ENCODE measurements at places on chromosomes 4 and X. TPM values are rescaled to one million over a fixed set of nuclear protein-coding genes. Genes with fewer than 3 reads are reported as not detected.

PNMA5 gene
- not detected for total RNA-seq

PGAM4 gene
- total RNA-seq: not detected

XAGE2 gene
- total RNA-seq: not detected

NAP1L2 gene
- total RNA-seq: 2.0 TPM

GPR82 gene
- total RNA-seq: 0.19 TPM

MAGEB2 gene
- not detected for total RNA-seq

ERCC6L gene
- 6.5 TPM for total RNA-seq

RNF212 gene
- total RNA-seq: 2.3 TPM

RBMXL3 gene
- not detected for total RNA-seq

KLB gene
- not detected for total RNA-seq

HSFX4 gene
- total RNA-seq: not detected

SCML1 gene
- 3.2 TPM for total RNA-seq

DNA sequence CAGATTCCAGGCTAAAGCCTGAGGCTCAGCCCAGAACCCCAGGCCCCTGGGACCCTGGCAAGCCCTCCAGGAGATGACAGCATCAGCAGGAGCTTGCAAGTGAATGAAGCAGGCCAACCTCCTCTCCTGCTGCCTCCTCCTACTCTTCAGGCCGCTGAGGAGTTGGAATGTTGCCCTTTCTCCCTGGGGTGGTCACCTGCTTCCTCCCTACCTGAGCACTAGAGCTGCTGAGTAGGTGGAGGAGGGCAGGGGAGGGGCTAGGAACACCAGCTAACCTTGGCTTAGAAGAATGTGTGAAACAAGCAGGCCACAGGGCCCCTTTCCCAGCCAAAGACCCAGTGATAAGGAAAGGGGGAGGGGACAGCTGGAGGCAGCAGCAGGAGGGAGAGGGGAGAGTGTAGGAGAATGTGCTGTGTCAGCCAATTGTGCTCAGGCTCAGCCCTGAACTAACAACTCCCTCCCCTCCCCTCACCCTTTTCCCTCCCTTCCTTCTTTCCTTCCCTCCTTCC is 58.0 kb downstream of the PJA1 start:
- DNase-seq: no peak

DNA sequence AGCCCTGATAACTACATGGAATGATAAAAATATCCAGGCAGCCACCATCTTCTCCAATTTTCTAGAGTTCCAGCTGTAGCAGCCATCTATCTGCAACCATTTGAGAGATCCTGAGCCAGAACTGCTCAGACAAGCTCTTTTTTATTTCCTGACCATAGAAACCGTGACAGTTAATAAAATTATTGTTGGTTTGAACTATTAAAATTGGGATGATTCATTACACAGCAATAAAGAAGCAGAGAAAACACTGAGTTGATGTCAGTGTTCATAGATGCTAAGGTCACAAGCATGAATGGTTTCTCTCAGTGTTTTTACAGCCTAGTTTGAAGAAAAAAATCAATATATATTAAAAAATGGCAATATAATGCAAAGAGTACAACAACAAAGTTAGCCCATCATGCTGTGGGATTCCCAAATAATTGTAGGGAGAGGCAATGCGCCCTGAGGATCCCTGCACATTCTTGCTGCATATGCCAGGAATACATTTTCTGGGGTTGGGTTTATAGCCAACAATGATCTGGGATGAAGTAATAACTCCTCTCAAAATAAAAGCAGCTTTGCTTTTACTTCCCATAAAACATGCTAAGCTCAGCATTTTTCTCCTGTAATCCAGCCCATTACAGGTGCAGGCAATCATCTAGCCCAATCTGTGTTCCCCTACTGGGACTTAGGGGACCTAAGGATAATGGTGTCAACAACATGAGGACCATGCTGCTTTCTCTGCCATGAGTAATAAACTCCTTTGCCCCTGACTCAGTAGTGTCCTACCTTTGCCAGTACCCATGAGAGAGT is 84.0 kb downstream of the PABPC4L start:
- no peak for DNase-seq

DNA sequence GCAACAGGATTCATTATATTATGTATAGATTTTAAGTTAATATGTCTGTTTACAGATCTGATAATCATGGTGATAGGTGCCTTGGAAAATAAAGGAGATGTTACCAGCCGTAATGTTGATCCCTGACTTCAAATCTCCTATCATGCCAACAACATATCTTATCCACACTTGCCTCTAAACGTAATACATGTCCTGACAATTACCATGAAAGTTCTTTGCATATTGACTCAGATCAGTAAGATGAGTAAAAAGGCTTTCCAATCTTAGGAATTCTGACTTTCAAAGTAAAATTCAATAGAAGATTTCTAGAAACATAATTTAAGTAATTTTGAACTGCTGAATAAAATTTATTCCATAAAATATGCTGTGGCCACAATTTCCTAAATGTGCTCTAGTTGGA is 513.3 kb downstream of the ANKRD50 start:
- no peak for DNase-seq

GRCh38 chrX:64202808-64203325 is 2.6 kb downstream of the AMER1 start:
- DNase-seq: no peak

DNA sequence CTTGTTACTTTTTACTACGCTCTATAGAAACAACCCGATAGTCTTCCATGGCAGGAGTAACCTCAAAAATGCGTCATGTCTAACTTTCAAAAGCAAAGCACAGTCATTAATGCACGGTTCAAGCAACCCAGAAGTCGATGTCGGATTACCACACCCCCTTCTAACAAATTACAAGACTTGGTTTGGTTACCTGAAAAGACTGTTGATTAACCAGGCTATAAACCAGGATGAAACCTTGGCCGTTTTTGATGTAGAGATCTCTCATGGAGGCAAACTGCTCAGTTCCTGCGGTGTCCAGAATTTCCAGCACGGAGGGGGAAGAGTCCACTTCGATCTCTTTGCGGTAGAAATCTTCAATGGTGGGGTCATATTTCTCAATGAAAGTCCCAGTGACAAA is 2.4 kb downstream of the RAP2C start:
- peak; percentile 26 for DNase-seq

DNA sequence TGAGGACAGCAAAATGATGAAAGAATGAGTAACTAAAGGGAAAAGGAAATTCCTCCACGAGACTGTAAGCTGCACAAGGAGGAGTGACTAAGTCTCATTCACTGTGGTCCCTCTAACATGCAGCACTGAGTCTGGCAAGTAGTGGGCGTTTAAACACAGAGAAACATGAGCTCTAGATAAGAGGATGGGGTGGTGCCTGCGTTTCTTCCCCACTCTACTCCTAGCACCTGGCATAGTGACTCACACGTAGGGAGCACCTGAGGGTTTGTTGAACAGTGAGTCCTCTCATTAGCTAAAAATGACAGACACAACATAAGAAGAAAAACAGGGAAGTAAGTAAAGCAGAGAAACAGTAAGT is 105.8 kb upstream of the CBR4 start:
- peak; percentile 2 for DNase-seq

- no peak for DNase-seq
Measured at GRCh38 chrX:37912777-37913176, 65.4 kb upstream of the DYNLT3 start.

GRCh38 chr4:23225564-23225963 is 532.8 kb downstream of the GBA3 start:
- DNase-seq: no peak

DNA sequence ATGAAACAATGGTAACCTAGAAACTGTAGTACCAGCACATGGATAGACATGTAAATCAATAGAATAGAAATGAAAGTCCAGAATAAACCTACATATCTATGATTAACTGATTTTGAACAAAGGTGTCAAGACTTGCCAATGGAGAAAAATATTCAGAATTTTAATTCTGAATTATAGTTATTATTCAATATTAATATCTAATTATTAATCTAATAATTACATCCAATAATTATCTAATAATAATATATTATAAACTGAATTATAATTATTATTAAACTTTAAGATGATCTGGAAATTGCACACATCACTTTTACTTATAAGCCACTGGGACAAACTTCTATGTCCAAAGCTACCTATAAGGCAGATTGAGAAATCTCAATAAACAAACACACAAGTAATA is 1365.2 kb upstream of the ADGRL3 start:
- no peak for DNase-seq

- peak; percentile 23 for DNase-seq
Measured at GRCh38 chr4:185096032-185096653, 46.9 kb upstream of the SLC25A4 start.

GRCh38 chr4:167873496-167873895 is 218.8 kb upstream of the ANXA10 start:
- DNase-seq: no peak

DNA sequence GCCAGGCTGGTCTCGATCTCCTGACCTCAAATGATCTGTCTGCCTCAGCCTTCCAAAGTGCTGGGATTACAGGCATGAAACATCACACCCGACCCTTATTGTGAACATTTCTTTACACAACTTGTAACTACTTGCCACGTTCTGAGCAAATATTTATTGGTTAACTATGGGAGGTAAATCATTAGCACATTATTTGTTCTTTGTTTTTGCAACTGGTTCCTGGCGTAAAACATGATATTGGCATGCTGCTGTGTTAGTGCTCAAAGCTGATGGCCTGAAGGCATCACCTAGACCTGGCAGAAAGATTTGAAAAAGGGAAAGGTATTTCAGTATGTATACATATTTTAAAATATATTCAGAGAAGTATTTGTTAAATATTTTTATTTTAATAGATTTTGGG is 438.3 kb upstream of the PRKX start:
- DNase-seq: no peak

- DNase-seq: no peak
Measured at GRCh38 chr4:100278567-100278966, 88.3 kb upstream of the DDIT4L start.

DNA sequence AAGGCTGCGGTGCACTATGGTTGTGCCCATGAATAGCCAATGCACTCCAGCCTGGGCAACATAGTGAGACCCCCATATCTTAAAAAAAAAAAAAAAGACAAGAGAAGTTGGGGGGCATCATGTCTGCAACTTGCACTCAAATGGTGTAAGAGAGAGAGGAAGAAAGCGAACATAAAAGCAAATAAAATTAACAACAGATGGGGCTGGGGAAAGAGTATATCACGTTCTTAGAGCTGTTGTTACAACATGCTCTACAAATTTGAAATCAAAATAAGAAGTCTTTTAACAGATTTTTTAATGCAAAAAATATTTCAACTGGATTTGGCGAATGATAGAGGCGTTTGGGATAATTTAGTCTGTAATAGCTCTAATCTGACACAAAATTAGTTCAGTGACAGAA is 144.9 kb downstream of the FNIP2 start:
- DNase-seq: no peak

GRCh38 chrX:123878252-123878721 is 18.4 kb downstream of the XIAP start:
- DNase-seq: no peak

DNA sequence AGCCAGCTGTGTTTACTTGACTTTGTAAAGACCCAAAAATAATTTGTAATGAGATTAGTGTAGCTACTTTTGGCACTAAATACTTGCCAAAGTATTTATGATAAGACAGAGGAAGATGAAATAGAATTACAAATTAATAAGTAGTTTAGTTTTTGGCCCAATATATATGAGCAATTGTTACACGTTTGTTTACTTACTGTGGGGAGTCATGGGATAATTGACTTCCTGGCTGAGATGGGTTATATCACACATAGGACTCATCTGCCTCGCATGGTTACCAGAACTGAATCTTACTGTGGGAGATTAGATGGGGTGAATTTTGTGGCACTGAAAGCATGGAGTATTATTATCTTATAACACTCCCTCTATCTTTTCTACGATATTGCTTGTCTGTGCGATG is 66.6 kb downstream of the INTS12 start:
- no peak for DNase-seq

DNA sequence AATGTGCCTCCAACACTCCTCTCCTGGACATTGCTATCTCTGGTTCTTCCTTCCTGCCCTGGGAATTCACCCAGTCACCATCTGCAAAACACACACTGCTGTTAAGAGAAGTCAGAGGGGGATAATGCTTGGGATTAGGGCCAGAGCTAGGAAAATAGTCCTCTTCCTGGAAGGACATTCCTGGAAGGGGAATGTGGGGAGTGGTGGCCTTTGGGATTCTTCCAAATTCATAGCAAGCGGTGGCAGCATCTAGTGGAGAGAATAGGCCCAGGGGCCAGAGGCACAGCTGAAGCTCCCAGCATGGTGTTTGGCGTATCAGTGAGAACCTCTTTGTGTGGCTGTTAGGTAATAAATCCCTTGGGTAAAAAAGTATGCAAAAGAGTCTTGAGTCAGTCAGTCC is 34.3 kb downstream of the SHROOM4 start:
- no peak for DNase-seq

GRCh38 chr4:112201915-112202505 is 29.6 kb upstream of the AP1AR start:
- no peak for DNase-seq

- DNase-seq: no peak
Measured at GRCh38 chrX:138127314-138127713, 561.4 kb downstream of the ZIC3 start.

DNA sequence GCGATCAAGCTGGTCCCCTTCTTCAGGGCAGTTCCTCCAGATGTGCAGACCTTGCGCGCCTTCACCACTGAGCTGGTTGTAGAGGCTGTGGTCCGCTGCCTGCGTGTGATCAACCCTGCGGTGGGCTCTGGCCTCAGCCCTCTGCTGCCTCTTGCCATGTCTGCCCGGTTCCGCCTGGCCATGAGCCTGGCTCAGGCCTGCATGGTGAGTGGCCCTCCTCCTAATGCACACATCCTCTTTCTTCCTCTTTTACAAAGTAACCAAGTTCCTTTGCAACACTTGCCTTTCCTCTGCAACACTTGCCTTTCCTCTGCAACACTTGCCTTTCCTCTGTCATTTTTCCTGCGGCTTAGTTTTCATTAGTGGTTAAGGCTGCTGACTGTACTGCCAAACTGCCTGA is 1.8 kb downstream of the CCDC22 start:
- DNase-seq: no peak

- no peak for DNase-seq
Measured at GRCh38 chrX:44817029-44817428, 26.8 kb upstream of the DUSP21 start.

GRCh38 chrX:386239-386767 is 404 bp downstream of the PPP2R3B start:
- DNase-seq: peak; percentile 62

DNA sequence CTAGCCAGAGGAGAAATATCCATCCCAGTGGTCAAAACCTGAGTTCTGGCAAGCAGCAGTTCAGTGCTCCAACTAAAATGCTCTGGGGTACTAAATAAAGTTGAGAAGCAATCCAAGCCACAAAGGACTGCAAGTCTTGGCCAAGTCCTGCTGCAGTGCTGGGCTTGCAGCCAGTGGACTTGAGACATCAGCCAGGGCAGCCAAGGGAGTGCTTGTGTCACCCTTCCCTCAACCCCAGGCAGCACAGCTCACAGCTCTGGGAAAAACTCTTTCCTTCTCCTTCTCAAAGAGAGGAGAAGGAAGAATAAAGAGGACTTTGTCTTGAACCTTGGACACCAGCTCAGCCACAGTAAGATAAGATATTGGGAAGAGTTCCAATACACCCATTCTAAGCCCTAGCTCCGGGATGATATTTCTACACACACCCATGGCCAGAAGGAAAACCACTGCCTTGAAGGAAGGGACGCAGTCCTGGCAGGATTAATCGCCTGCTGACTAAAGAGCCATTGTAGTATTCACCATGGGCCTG is 99.8 kb downstream of the PTCHD1 start:
- DNase-seq: no peak

- DNase-seq: no peak
Measured at GRCh38 chr4:57418133-57418532, 307.9 kb upstream of the IGFBP7 start.

GRCh38 chrX:11530621-11531020 is 135.1 kb downstream of the ARHGAP6 start:
- DNase-seq: no peak

GRCh38 chrX:39302838-39303237 is 501.6 kb downstream of the MID1IP1 start:
- no peak for DNase-seq

All from activated T-cell treated with anti-CD3 and anti-CD28 coated beads, Interleukin-2, amount 50 U/mL, for 72 hours (primary cell).